ENCODE measurements at places on chromosomes 2 and 18. TPM values are rescaled to one million over a fixed set of nuclear protein-coding genes. Genes with fewer than 3 reads are reported as not detected.

DNA sequence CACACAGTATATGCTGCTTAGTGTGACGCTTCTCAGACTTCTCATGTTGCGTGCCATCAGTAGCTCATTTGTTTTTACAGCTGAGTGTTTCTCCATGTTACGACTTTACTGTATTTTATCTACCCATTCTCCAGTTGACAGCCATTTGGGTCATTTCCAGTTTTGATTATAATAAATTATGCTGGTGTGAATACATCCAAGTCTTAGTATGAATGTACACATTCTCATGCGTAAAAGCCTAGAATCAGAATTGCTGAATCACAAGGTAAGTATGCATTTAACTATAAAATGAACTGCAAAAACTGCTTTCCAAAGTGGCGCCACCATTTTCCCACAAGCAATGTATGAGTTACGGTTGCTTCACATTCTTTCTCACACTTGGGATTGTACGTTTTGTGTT, 184.2 kb upstream of the SLC35G4 start:
- no peak for DNase-seq

The FAM117B gene
- total RNA-seq: 4.7 TPM

DNA sequence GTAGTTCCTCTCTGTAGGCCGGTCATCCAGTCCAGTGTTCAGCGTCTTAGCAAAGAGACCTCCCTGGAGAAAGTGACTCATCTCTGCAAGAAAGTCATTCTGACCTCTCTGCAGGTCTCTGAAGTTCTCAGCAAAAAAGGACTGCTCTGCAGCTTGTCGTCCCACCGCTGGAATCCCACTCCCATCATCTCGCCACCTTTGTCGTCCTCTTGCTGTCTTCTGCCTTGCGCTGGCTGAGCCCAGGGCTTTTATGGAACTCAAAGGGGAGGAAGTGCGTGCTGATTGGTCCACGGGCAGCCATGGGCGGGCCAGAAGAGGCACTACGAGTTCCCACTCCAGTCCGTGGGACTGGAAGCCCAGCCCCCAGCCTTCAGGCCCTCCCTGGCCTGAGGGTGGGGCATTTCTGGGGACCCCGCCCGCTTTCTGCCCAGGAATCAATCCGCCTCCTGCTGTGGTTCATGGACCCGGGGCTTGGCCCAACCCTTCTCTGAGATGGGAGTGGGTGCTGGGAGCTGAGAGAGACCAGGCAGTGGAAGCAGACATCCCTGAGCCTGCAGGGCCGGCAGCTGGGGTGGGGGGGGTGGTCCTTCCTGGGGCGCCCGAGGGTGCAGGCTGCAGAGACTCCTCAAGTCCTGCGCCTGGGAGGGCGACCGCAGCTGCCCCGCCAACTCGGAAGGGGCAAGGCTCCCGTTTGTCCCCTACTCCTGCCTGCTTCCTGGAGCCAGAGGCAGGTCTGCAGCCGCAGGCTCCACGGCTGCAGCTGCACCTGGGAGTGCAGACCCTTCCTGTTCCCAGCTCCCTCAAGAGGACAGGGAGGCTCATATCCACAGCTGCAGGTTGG, 660.7 kb upstream of the RAB6C start:
- peak; percentile 51 for DNase-seq

DNA sequence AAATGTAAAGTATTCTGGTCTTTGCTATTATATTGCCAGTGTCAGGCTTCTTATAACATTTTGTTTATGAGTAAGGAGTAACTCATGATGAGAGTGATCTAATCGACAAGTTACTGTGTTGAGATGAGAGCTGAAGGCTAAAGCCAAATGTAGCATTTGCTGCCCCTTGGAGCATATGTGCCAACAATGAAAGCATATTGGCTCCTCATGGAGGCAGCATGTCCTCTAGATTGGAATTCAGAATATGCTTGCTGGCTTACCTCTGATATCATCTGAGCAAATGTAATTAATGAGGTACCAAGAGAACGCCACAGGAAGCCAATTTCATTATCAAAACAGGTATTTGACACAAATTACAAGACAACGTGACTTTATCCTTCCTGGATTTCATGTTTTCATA, 781.1 kb upstream of the FSHR start:
- DNase-seq: no peak

- no peak for DNase-seq
Measured at GRCh38 chr18:69408522-69408921, 7.8 kb downstream of the DOK6 start.

The ST8SIA3 gene
- total RNA-seq: not detected

The FSIP2 gene
- total RNA-seq: 0.25 TPM

The TUBA4B gene
- not detected for total RNA-seq

- no peak for DNase-seq
Measured at GRCh38 chr2:177808984-177809809, 263.4 kb downstream of the PDE11A start.

DNA sequence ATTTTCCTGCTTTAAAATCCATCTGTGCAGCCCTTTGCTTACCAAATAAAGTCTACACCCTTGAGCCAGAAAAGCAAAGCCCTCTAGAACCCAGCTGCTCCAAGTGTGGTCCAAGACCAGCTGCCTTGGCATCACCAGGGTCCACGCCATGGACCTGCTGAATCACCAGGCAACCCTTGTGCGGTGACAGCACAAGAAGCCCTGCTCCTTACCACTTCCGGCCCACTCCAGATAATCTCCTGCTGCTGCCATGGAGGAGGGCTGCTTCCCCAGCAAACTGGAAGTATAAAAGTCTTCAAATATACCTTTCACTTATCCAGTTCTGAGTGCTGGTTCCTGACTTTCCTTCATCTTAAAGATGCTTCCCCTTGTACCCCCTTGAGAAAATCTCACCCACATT, 106.0 kb upstream of the PKDCC start:
- peak; percentile 79 for DNase-seq

DNA sequence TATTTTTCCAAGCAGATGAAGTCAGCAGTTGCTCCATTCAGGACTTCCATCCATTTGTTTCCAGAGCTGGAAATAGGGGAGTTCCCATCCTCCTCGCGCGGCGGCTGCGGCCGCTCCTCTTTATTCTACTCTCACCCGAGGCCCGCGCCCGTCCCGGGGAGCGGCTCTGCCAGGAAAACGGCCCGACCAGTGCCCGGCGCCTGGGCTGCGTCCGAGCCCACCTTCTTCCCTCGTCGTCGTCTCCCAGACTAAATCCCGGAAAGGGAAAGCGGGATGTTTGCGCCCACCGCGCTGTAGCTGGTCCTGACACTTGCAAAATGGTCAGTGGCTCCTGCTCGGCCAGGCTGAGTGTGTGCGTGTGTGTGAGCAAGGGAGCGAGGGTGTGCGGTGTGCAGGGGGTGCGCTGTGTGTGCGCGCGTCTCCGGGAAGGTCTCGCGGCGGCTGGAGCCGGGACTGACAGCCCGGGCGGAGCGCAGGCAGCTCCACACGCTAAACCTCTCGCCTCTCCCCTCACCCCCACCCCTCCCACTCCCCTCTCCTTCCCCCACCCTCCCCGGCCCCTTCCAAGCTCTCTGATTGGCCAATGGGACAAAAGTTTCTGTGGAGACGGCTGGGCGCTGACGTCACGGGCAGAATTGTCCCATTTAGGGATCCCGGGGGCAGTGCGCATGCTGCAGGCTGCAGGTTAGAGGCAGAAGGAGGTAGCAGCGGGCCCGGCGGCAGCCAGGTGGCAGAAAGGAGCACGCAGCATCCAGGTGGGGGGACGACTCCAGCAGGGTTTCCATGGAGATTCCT, at the start of gene NOL4:
TSS of gene NOL4 (minus strand) at position 491 of the 795 bp plus-strand sequence. CDS start 1,660 bp downstream, outside the sequence.
- DNase-seq: no peak

- peak; percentile 52 for DNase-seq
Measured at GRCh38 chr2:209425471-209426071, 1.7 kb downstream of the MAP2 start.

DNA sequence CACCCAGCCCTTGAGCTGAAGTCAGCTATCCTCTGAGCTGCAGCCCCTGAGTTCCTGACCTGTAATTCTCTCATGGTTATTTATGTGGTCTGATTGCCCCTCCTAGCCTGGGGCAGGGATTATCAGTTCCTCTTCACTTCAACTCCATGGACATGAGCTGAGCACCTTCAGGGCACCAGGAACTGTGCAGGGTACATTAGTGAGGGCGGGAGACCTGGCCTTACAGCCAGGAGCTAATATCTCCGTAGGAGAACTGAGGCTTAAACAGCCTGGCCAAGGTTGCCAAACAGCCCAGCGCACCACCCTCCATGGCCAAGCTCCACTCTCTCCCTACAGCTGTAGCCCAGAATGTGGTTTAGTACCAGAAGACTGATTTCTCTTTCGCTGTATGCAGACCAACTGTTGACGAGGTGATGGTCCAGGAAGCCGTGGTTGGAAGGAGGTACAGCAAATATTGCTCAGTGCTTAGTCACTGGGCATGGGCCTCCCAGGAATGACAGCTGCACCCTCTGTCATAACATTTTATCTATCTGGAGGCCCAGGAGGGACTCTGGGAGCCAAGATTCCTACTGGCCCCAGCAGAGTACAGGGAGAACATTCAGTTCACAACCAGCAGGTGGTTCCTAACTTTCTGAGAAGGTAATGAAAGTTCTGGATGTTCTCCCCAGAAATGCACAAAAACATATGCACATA, 228.7 kb upstream of the SIX2 start:
- peak; percentile 95 for DNase-seq

- peak; percentile 32 for DNase-seq
Measured at GRCh38 chr2:129923265-129924091, 56.0 kb upstream of the RAB6C start.

DNA sequence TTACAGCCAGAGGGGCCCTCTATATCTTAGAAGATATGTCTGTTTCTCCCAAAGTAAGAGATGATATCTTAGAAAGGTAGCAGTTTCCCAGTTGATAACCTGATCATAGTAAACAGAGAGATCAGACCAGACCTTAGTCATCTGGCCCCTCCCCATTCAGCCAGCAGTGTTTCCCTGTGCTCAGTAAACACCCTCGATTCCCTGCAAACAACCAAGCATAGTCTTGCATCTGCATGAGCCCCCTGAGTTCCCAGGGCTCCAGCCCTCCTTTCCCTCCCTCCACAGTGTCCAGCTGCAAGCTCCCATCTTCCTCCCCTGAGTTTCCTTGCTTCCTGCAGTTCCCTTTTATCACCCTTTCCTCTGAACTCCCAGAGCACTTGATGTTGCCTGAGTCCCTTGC, 20.3 kb downstream of the NRP2 start:
- DNase-seq: peak; percentile 57

The ANKRD62 gene
- not detected for total RNA-seq

- DNase-seq: no peak
Measured at GRCh38 chr18:69830189-69830588, 117.5 kb downstream of the CD226 start.

The NTSR2 gene
- not detected for total RNA-seq

DNA sequence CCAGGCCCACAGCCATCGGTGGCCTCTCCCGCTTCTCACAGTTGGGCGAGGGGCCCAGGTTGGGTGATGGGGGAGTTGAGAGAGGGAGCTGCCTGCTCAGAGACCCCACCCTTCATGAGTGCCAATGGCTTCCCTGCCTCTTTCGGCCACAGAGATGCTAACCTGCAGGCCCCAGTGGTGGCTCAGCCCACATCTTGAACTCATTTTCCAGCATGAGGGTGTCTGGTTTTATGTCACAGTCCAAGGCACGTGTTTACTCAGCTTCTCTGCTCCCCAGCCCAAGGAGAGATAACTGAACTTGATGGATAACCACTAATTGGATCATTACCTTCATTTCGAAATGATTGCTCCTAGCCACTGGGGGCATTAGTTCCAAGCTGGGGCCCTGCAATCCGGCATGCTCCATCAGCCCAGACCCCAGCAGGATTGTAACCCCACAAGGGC, 45.9 kb upstream of the SIX2 start:
- no peak for DNase-seq

DNA sequence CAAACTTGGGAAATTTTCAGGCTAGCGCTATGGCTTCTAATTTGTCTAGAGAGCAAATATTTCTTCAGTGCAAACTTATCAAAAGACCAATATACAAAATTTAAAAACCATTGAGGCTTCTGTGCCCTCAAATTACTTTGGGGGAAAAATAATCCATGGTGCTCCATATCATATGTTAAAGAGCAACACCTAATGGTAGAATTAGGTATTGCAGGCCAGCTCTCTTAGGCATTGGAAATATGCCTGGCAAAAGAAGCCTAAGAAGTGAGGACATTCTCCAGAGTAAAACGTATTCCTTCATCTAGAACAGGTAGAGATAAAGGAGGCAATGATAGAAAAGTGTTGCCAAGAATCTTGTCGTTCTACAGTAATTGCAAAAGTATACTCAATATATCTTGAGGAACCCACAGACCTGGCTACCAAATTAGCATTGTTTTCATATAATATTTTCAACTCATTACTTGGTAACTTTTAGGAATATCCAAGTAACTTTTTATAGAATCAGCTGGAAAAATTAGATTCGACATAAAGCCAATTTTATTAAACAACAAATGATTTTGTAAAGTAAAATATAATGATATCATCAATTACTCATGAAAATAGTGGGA, 401.1 kb downstream of the BCL11A start:
- DNase-seq: no peak

- peak; percentile 60 for DNase-seq
Measured at GRCh38 chr2:23363831-23364230, 21.1 kb upstream of the KLHL29 start.

DNA sequence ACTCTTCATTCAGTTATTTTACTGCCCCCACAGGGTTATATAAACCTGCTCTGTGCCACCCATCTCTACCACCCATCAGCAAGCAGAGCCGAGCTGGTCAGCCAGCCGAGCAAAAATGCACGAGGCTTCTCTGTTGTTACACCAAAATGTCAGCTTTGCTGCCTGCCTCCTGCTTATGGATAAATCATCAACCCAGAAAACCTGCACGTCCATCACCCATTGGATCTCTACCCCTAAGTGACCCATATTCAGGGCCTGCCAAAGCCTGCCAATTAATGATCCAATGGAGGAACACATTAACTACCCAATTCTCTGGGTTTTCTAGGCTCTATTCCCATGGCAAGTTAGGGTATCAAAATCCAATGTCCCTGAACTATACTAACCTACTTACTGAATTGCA, 365.5 kb upstream of the ACVR2A start:
- no peak for DNase-seq

The POTEJ gene
- total RNA-seq: not detected

The DES gene
- 0.37 TPM for total RNA-seq

The ZSWIM2 gene
- total RNA-seq: not detected

DNA sequence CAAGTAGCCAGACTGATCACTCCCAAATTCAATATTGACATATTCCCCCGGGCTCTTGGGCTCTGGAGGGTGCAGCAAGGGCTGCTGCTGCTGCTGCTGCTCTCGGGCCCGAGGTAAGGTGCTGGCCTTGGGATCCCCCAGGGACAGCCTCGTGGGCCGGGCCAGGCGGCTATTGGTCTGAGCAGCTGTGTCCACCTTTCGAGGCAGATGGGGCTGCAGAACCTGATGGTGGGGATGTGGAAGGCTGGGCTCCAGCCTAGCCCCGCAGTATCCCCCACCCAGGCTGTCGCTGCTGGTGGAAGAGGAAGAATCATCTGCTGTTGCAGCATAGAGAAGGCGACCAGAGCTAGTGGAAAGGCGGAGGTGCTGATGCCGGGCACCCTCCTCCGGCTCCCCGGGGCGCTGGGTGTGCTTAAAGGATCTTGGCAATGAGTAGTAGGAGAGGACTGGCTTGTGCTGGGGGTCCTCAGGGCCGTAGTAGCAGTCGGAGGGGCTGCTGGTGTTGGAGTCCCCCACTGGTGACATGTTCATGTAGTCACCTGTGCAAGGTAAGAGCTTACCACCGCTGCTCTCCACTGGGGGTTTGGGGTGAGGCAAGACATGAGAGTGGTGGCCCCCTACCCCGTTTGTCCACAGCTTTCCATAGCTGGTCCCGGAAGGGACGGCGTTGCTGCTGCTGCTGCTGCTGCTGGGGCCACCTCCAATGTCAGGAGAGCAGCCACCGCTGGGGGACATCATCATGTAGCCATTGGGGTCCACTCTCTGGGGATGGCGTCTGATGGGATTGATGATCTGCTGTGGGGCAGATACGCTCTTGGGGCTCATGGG, 3.4 kb downstream of the IRS1 start:
- no peak for DNase-seq

The CD28 gene
- total RNA-seq: not detected
